ENCODE measurements at places on chromosomes 13 and 19.

DNA sequence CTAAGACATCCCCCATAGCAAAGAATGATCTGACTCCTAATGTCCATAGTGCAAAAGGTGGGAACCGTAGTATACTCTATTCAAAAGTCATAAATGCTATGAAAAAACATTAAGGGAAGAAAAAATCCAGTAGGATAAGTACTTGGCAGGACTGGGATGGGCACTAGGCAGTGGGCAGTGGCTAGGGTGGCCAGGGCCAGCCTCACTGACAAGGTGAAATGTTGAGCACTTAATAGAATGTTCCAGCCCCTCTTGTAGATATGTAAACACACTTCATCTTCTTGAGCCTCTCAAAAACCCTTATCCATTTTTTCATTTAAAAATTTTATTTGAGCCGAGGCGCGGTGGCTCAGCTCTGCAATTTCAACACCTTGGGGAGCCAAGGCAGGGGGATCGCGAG is 1.5 kb upstream of the CLEC4G start:
- no peak for DNase-seq

DNA sequence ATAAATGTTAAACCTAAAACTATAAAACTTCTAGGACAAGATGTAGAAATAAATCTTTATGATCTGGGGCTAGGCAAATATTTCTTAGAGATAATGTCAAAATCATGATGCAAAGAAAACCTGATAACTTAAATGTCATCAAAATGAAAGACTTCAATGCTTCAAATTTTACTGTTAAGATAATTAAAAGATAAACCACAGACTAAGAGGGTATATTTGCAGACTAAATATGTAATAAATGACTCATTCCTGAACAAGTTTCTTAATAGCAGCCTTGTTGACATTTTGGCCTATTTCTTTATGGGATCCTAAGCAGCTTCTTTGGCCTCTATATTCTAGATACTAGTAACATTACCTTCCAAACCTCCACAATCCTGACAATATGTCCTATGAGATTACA is 2878.3 kb upstream of the PCDH20 start:
- DNase-seq = no peak

DNA sequence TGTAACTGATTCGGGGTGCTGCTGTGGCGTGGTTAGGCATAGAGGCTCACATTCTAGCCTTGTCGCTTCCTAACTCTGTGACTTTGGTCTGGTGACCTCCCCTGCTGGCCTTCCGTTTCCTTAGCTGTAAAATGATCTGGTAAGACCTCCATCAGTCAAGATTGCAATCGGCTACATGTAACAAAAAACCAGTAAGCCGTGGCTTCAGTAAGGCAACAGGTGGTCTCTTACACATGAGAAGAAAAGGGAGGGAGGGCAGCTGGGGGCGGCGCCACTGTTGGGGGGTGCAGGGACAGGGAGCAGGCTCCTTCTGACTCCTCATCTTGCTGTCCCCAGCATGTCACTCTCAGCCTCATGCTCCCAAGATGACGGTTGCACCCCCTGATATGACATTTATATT is 148.0 kb downstream of the SIPA1L3 start:
- no peak for DNase-seq

GRCh38 chr19:39659791-39660190 is 4.1 kb downstream of the LGALS16 start:
- no peak for DNase-seq

- no peak for DNase-seq
Observed at GRCh38 chr19:55383279-55384130, 587 bp downstream of the TMEM238 start.

DNA sequence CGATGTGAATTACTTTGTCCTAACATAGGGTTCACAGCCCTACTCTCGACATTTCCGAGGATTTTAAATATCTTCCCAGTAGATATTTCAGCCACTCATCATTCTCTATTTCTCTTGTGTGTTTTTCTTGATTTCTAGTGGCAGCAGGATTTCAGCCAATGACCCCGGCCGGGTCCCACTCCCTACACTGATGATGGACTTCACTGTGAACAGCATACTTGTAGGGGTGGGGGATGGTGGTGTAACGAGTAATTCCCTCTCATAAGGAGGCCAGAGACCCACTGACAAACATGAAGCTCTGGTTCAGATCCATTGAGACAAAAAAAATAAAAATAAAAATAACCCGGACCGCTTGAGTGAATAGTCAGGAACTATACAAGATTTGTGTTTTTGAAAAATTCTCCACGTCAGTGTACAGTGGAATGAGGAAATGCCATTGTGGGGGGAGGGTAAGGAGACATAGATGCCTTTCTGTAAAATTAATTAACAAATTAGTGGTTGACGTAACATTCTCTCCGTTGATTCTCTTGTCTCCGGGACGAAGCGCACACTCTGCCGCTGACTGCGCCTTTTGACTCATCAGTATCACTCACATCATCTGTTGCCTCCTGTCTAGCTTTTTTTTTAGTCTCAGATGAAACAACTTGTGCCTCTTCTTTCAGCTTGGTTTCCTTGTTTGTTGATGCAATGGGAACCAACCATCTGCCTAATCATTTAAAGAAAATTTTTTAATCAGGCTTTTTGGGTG is 48.8 kb upstream of the IRS2 start:
- DNase-seq = no peak

DNA sequence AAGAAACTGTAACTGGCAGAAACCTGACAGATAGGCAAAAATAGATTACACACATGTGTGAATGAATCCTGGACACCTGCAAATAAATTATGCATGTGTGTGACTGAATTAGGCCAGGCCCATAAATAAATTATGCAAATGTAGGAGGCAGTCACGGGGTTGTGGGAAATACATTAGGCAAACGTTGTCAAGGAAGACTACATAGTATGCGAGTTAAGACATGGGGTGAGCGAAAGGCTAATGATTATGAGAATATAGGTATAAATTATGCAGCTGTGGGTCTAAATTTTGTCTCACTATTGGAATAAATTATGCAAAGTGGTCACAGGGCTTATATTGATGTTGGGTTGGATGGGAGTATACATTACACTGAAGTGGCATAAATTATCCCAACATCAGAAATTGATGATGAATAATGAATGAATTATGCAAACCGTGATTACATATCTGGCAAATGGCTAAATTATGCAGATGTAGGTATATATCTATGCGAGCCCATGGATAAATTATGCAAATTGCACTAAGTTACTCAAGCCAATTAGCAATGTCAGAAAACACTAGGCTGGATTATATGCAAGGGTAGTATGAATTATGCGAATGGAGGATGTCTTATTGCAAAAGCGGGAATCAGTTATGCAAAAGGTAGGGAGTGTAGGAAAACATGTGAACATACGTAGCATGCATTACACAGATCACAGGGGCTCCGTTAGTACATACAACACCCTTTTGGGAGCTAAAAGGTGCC is 6.8 kb downstream of the SLC8A2 start:
- no peak for DNase-seq

DNA sequence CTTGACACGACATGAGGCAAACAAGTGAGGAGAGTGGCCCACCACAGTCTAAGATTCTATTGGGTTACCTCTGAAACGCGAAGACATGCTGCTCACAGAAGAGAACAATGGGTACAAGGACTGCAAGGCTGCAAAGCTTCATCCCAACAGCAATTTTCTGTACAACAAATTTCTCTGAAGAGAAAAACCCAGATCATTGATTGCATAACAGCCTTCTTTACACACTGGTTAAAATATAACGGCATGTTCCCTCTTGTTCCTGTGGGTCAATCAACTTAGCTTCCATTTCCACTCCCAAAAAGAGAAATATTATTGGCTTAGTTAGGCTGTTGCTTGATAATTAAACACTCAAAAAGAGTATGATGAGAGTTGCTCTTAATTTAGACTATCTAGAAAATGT is at the start of gene CPB2:
TSS of gene CPB2 (minus strand) at position 166 of the 400 bp plus-strand sequence. CDS start at position 142, 24 bp downstream.
- no peak for DNase-seq

- no peak for DNase-seq
Observed at GRCh38 chr19:42333975-42334696, 8.7 kb downstream of the MEGF8 start.

- no peak for DNase-seq
Observed at GRCh38 chr13:26878438-26878837, 117.9 kb upstream of the GPR12 start.

- no peak for DNase-seq
Observed at GRCh38 chr19:37980419-37981170, 73.6 kb downstream of the SIPA1L3 start.

DNA sequence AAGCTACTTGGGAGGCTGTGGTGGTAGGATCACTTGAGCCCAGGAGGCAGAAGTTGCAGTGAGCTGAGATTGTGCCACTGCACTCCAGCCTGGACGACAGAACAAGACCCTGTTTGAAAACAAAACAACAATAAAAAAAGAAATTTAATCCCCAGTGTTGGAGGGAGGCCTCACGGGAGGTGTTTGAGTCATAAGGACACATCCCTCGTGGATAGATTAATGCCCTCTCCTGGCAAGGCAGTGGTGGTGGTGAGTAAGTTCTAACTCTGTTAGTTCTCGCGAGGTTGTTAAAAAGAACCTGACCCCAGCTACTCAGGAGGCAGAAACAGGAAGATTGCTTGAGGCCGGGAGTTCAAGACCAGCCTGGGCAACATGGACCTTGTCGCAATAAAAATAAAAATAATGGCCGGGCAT is 27.6 kb upstream of the SIN3B start:
- DNase-seq = no peak

DNA sequence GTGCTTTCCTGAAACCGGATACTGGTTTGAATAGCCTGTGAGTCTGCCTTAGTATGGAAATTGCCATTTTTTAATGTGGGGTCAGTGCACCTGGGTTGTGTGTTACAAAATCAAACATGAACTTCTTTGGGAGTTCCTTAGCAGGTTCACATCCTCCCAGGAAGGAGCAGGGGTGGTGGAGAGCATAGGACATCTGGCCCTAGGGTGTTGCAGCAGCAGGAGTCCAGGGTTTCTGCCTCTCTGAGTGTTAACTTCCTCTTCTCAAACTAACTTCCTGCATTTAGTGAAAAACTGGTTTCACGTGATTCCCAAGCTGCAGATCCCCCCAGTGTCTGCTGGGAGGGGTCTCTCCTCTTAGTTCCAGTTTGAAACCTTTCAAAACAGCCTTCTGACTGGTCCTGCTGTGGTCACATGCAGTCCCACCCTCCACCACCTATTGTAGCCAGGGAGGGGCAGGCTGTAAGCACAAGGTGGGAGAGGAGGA is 7.2 kb downstream of the RNASEH2B start:
- DNase-seq = no peak

DNA sequence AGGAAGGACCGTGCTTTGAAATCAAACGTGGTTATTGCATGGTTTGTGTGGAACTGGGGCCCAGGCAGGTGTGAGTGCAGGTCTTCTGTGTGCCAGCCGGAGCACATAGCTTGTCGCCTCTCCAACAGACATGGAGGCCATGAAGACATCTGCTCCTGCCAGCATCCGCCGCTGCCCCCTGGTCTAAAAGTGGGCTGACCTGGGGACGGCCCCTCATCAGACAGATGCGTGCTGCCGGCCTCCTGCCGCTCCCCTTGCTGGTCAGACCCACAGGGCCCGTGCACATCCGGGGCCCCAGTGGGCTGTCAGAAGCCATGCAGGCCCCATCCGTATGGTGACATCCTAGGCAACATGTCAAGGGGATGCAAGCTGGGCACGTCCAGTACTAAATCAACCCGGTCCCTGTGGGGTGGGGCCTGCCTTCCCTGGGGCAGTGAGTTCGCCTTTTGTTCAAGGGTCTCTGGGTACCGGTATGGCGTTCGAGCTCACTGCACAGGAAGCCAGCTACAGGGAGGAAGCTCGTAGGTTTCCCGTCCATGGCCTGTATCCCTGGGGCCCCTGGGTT is 88.0 kb upstream of the MCF2L start:
- DNase-seq = no peak

GRCh38 chr19:40424637-40425449 is 949 bp downstream of the SERTAD1 start:
- DNase-seq = no peak

DNA sequence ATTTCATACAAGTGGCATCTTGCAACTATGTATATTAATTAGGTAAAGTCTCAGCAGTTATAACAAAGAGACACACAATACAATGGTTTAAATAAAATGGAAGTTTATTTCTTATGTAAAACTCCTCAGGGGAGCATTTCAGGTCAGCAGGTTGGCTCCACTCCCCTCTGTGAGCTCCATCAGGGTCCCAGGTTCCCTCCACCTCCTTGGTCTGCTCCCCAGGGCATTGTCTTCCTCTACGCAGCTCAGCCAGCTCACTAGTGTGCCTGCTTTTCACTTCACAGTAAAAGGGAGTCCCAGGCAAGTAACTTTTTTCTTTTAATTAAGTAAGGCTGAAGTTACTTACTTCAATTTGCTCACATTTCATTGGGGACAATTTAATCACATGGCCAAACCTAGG is 135.3 kb upstream of the FNDC3A start:
- DNase-seq = no peak

DNA sequence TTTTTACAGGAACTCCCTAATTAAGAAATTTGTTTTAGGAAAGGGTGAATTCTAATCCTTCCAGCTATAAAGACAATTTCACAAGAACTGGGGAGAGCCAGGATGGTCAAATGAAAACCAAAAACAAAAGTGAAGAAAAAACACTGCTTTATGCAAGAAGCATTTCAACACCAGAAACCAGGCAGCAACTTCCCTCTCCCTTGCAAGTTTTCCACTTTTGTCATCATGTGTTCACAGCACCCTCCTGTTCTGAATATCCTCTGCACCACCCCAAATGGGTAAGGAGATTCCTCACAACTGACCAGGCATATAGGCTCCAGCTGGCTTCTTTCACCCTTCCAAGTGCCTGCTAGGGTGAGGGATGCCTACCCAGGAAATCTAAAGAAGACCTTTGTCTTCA is 328.1 kb downstream of the TBC1D4 start:
- DNase-seq = no peak

- DNase-seq = peak; percentile 68
Observed at GRCh38 chr19:44356383-44357111, at the start of gene ZNF112. TSS of gene ZNF112 (minus strand) at chr19:44356680. CDS start at chr19:44340539, 16,141 bp downstream.

- DNase-seq = no peak
Observed at GRCh38 chr13:112450904-112451240, 74.7 kb downstream of the SPACA7 start.

GRCh38 chr19:31268751-31269383 is 80.4 kb downstream of the TSHZ3 start:
- DNase-seq = no peak

GRCh38 chr19:8224394-8225145 is 15.4 kb downstream of the CERS4 start:
- DNase-seq = peak; percentile 72

DNA sequence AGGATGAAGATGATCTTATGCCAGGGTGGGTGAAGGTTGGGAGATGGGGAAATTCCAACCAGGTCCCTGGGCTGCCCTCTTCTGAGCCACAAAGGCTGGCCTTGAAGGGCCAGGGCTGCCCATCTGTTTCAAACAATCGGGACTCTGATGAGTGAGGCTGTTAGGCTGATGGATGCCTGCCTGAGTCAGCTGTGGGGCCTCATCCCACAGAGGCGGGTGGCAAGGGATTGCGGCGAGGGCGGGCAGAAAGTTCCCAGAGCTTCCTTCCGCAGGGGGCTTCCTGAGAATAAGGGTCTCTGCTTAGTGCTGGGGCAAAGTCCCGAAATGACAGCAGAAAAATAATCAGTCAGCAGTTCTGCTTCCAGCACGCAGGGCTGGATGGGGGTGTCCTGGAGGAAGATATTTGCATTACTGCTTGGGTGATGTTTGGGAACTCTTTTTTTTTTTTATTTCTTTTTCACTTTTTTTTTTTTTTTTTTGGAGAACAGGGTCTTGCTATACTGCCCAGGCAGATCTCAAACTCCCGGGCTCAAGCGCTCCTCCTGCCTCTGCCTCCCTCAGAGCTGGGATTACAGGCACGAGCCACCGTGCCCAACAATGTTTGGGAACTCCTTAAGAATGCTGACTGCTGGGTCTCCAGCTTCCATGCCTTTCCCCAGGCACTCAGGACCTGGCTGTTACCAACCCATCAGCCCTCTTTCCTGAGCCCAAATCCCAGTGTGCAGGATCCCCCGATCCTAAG is 14.1 kb downstream of the SH3GL1 start:
- DNase-seq = no peak
